Left colon (tissue), 2 donors: ENCODE measurements at places on chromosomes 3 and 15. TPM values are rescaled to one million over a fixed set of nuclear protein-coding genes. Genes with fewer than 3 reads are reported as not detected.

- no peak for DNase-seq
Observed at GRCh38 chr15:50800715-50801114, 35.2 kb upstream of the SPPL2A start.

- no peak for DNase-seq
Observed at GRCh38 chr3:130686833-130687232, 59.8 kb downstream of the PIK3R4 start.

GRCh38 chr3:63845215-63845614 is 18.4 kb downstream of the THOC7 start:
- no peak for DNase-seq

- DNase-seq, result no peak
Observed at GRCh38 chr3:159657176-159657575, 331.5 kb upstream of the IL12A start.

GRCh38 chr15:74723754-74724334 is 1.5 kb downstream of the CYP1A1 start:
- DNase-seq, result no peak

DNA sequence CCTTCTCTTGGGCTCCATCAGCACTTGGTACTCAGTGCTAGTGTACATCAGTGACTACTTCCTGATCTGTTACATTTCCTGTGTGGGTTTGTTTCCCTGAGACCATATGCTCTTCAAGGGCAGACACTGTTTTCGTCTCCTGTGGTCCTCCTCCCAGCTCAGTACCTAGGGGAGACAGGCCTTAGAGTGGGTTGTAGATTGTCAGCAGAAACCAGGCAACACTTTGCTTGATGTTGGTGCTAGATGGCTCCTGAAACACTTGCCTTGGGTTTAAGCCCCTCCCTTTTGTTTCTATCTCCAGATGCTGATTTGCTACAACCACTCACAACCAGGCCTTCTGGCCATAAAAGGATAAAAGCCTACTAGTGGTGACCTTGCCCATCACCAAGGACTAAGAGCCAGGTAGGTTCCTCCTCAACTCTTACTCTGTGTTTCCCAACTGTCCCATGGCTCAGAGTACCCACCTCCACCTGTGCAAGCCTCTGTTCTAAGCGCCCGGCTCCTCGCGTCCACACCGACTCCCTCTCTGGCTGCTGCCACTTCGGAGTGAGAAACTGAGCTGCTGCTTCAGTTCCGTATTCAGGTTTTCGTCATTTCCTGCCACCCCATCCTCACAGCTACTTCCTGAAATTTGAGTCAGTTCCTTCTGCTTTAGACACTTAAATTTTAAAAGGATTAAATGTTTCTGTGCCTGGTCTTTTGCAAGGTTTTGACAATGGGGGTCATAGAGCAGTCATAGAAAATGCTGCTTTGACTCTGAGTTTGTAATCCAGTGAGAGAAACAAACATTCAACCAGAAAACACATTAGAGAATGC is at the start of gene HCLS1:
Gene HCLS1 (minus strand): TSS at position 548 of the 816 bp plus-strand sequence. CDS start 2,556 bp downstream, outside the sequence.
- peak; percentile 58 for DNase-seq

- DNase-seq, result no peak
Observed at GRCh38 chr3:68342426-68342825, 589.9 kb downstream of the TAFA4 start.

GRCh38 chr3:180496995-180497394 is 105.0 kb upstream of the TTC14 start:
- DNase-seq, result no peak

- DNase-seq, result no peak
Observed at GRCh38 chr15:29129926-29130325, 139.7 kb downstream of the NSMCE3 start.

GRCh38 chr3:42690766-42691680 is 5.7 kb downstream of the KLHL40 start:
- DNase-seq, result no peak

GRCh38 chr15:52529341-52529924 is 753 bp upstream of the MYO5A start:
- DNase-seq, result no peak

DNA sequence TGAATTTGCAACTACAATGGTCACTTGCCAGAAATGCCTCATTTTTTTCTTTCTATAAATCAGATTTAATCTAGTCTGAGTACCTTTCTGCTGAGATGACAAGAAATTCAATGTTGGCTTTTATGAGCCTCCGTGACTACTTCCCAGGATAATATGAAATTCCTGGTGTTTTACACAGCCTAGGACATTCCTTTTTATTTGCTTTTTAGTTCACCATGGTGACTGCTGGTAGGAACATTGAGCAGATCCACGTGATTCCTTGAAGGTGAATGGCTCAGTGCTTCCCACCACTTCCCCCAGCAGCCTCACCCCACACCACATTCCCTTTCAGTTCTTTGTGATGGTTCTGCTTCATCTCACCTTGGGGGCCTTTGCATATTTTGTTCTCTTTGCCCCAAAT is 4.3 kb upstream of the NPTN start:
- DNase-seq, result no peak

DNA sequence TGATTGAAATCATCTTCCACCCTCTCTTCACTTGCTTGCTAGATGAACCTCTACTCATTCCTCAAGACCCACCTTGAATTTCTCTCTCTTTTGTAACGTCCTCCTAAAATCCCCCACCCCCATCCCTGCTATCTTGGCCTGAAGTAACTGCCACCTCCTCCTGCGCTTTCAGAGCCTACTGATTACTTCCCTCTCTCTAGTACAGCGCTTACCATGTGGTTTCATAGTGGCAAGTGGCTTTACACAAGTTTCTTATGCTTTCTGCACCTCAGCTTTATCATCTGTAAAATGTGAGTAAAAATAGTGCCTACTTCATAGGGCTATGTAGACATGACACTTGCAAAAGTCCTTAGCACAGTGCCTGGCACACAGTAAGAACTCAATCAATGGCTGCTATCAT is 28.7 kb upstream of the DAZL start:
- DNase-seq, result no peak

DNA sequence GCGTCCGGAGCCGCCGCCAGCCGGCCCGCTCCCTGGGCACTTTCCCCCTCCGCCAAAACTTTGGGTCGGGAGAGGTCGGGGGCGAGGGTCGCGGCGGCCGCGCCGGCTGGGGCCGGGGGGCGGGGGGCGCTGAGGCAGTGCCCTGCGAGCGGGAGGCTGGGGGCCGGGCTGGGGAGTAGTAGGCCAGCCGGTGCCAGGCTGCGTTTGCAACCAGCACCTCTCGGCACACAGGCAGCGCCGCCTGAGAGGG is 452 bp downstream of the BBX start:
- no peak for DNase-seq

DNA sequence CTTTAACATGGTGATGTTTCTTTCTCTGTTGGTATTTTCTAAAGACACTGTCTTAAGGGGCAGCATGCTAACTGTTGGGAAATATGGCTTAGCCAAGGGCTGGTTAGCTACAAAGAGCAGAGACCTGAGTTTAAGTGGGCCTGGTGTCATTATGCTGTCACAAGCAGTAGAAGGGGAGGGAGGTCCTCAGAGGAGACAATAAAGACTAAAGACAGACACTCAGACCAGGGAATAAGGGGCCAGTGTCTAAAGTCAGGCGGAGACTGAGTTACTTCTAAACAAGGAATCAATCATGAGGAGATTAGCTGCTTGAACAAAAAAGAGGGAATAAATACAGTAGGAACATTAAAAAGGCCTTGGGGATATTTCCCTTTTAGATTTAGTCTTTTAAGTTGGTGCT is 142.7 kb upstream of the DPPA4 start:
- no peak for DNase-seq

The AMOTL2 gene
- total RNA-seq, result 18.7 TPM

The CRYGS gene
- 1.5 TPM for total RNA-seq

The C3orf52 gene
- total RNA-seq, result 35.7 TPM

The GRM2 gene
- not detected for total RNA-seq

The FES gene
- total RNA-seq, result 5.1 TPM

The SAMD7 gene
- total RNA-seq, result not detected
